ENCODE measurements at places on chromosomes 2 and 18. TPM values are rescaled to one million over a fixed set of nuclear protein-coding genes. Genes with fewer than 3 reads are reported as not detected.

Gene ACKR3
- 22.2 TPM for total RNA-seq

Gene LIMS3
- 2.1 TPM for total RNA-seq

DNA sequence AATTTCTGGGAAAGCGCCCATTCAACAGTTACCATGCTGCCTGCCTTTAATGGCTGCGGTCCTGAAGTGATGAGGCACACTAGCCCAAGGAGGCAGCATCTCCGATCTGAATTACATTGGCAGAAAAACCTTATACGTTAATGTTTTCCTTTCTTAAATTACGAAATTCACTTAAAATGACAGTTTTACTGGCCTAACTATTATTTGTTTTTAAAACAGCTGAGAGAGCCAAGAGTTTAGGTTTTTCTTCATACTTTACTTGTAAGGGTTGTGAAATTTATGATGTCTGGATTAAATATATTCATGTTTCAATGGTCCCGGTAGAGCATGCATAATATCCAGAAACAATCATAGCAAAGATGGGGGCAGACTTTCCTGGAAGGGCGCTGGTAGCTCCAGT is 115.2 kb upstream of the REV1 start:
- no peak overlapping the region for H3K27ac ChIP-seq

- no peak overlapping the region for H3K4me3 ChIP-seq
- H3K27me3 ChIP-seq = no peaks in the 10 kb centered on the region
- H3K27ac ChIP-seq = no peak overlapping the region
Measured at GRCh38 chr2:42345986-42346385, 15.0 kb downstream of the COX7A2L start.

GRCh38 chr2:203610558-203610957 is 75.5 kb upstream of the RAPH1 start:
- no peaks in the 10 kb centered on the region for H3K4me1 ChIP-seq
- DNase-seq = no peak
- no peak overlapping the region for H3K27ac ChIP-seq
- no peaks in the 10 kb centered on the region for H3K27me3 ChIP-seq
- no peaks in the 10 kb centered on the region for H3K36me3 ChIP-seq
- no peak overlapping the region for H3K4me3 ChIP-seq

Data from muscle of leg (tissue), 16 donors.